Psoas muscle (tissue), 8 donors: ENCODE measurements at places on chromosomes 5 and 9. TPM values are rescaled to one million over a fixed set of nuclear protein-coding genes. Genes with fewer than 3 reads are reported as not detected.

DNA sequence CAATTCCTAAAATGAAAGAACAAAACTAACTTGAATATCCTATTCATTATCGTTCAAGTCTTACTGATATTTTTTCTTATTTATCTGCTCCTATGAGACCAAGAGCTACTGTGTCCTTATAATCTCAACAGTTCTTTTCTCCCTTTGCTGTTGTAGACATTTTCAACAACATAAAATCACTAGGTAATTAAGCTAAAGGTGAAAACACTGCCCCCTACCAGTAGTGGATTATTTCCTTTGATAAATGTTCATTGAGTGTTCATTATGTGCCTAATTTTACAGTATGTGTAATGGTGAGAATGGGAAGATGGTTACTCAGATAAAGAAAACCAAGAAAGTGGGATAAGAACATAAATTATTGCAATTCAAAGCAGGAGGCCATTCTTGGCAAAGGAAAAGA, 41.4 kb upstream of the PAPPA start:
- no peak for DNase-seq

GRCh38 chr5:155089643-155090042, 76.1 kb downstream of the KIF4B start:
- no peak for DNase-seq

The LRRC14B gene
- total RNA-seq = 9.5 TPM

The PRSS3 gene
- not detected for total RNA-seq

DNA sequence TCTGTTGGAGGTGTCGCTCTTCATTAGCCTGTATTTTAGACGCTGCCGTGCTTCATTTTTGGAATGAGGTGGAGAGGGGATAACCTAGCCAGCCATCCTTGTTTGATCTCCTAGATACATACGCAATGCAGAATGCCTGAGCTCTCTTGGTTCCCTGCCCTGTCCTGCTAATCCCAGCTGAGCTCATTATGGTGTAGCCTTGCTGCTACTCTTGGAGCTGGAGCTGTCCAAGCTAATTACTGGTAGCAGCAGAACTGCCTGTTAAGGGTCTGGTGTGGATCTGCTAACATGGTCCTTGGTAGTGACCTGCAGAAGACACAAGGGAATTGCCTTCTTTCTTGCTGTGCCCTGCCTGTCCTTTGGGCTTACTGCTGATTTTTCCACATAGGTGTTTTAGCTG, 207.9 kb downstream of the CNTLN start:
- DNase-seq = no peak

DNA sequence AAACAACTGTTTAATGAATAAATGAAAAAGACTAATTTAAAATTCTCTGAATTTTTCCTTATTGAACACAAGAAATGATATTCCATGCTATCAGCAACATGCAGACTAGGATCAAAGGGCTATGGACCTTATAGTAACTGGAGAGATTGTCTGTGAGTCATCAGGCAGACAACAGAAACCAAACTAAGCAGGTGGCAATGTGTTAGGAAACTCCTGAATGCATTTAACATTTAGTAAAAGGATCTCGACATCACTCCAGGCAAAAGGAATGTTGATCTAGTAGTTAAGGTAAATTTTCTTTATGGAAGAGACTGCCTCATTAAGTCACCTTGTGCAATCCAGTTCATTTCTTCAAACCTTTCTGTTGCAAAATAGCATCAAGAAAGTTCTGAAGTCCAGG, 58.4 kb downstream of the ARL15 start:
- no peak for DNase-seq

- DNase-seq = no peak
Observed at GRCh38 chr5:99248066-99248465, 319.3 kb upstream of the CHD1 start.

DNA sequence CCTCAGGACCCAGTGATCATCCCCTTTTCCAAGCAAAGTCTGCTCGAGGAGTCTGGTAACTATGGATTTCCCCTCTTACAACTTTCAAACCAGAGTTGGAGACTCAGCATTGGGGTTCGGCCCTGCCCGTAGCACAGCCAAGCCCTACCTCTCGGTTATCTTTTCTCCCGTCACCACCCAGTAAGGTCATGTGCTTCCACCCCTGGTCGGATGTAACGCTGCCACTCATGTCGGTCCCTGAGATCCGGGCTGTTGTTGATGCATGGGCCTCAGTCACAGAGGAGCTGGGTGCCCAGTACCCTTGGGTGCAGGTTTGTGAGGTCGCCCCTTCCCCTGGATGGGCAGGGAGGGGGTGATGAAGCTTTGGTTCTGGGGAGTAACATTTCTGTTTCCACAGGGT, 1.2 kb downstream of the GALT start:
- no peak for DNase-seq

The MCTP1 gene
- total RNA-seq = 5.6 TPM

DNA sequence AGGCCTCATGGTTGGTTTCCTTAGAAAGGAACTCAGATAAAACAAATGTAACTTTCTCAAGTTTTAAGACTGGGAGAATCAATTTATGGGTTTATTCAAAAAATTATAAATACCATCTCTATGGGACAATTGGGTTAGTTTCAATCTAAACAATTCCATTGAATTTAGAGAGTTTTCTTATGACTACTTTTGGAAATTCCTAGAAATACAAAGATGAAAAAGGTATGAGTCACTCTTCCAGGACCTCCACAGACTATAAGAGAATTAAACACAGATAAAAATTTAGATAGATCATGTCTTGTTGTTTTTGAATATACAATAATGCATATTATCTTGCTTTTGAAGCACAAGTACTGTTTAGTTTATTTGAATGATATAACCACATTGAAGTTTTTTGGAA, 188.7 kb downstream of the CHSY3 start:
- DNase-seq = no peak
